ENCODE measurements at places on chromosomes 12 and 14.

DNA sequence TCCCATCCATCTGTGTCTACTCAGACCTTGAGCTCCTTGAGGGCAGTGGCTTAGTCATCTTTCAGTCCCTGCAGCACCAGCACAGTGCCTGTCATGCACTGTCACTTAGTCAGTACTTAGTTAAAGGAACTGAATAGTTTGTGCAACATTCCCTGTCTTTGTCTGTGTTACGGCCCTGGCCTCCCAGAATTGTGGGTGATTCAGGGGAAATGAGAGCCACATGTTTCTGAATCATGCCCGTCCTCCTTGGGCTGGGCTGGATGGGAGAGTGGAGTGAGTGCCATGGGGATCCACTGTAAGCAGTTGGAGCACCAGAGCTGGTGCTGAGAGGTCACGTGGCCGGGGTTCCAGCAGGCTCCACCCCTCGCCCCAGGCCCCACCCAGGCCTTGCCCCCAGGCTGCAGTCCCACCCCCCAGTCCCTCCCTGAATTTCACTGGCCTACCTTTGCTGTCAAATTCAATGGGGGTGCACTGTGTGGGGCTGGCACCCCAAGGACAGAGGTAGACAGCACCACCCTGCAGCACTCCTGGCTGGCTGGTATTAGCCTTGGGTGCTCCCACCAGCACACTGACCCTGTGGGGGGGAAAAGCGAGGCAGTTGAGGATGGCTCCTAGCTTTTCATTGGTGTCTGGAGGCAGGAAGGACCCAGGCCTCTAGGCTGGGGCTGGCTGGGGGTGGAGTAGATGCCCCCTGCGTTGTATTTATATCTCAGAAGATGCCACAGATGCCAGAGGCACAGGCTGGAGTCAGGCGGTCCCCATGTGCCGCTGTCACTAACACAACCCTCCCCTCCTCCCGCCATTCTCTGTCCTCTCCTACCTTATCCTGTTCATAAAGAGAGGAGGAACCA, 7.5 kb downstream of the ITGA5 start:
- DNase-seq, result peak; percentile 89

DNA sequence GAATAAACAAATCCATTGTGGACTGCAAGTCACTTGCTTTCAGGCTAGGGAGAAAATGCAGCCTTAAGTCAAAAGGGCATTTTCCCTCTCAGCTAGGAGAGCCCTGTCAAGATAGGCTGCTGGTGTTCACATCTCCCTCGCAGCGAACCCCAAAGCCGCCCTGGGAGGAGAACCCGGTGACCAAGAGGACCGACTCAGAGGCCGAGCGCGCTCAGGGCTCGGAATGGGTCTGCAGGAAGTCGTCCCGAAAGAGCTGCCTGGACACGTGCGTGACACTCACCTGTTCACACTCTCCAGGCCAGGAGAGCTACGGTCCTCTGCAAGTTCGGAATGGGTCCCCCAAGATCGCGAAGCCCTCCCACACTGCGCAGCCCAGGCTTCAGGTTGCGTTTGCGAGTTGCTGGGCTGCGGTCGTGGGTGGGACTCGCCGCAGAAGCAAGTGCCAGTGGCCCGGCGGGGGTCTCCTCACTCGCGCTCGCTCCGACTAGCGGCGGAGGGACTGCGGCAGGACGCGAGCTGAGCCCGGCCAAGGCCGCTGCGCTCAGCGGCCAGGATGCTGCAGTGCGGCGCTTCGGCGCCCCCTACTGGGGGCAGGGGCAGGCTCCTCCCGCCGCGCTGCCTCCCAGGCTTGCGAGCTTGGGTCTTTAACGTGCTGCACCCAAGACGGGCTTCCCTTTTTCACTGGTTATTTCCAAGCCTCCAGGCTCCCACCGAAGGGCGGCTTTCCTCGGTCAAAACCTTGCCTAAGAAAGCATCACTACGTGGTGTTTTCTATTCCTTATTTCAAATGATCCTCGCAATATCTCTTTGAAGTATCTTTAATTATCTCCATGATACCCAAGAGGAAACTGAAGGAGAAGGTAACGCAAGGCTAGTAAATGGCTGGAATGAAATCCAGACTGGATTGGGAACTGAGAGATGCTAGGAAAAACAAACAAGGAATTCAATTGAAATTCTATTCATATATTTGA, at the start of gene RERG:
RERG (minus strand) TSS at position 503 of the 971 bp plus-strand sequence. CDS start 3,928 bp downstream, outside the sequence.
- DNase-seq, result peak; percentile 57

DNA sequence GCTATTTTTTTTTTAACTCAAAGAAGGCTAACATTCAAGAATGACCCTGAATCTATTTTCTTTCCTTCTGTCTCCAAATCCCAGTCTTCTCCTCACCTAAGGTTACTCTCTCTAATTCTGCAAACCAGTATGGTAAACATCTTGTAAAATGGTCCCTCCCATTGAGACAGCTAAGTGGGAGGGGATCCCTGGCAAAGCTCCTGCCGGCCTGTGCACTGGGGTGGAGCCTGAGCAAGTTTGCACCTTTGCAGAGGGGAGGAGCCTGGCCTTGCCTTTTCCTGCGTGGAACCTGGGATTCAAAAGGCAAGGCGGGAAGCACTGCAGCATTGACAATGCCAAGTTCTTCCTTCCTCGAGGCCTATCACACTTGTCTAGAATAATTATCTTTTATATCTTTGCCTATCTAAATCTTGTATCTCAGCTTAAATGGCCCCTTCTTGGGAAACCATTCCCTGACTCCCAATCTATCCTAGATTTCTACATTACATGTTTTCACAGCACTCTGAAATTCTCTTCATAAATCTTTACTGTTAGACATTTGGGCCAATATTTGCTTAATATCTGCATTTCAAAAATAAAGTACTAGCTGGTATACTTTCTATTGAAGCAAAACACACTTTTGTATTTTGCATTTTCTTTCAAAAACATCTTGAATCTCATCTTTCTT, 83.0 kb downstream of the EPS8 start:
- DNase-seq, result no peak

GRCh38 chr14:93056840-93057585, 58.7 kb downstream of the ITPK1 start:
- no peak for DNase-seq

DNA sequence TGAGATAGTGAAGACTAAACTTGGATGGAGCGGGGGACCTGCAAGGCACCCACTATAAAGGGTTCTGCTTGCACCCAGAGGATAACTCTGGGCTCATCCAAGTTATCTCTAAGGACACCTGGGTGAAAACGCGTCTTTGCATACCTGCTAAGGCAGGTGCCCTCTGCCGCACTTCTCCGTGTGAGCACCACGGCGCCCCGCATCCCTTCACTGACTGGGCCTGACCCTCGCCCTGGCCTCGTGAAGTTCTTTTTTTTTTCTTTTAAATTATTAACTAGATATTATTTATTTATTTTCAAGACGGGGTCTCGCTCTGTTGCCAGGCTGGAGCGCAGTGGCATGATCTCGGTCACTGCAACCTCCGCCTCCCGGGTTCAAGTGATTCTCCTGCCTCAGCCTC, 20.0 kb upstream of the APOF start:
- DNase-seq, result no peak

- DNase-seq, result no peak
Measured at GRCh38 chr14:103891667-103892215, 36.5 kb upstream of the TDRD9 start.

DNA sequence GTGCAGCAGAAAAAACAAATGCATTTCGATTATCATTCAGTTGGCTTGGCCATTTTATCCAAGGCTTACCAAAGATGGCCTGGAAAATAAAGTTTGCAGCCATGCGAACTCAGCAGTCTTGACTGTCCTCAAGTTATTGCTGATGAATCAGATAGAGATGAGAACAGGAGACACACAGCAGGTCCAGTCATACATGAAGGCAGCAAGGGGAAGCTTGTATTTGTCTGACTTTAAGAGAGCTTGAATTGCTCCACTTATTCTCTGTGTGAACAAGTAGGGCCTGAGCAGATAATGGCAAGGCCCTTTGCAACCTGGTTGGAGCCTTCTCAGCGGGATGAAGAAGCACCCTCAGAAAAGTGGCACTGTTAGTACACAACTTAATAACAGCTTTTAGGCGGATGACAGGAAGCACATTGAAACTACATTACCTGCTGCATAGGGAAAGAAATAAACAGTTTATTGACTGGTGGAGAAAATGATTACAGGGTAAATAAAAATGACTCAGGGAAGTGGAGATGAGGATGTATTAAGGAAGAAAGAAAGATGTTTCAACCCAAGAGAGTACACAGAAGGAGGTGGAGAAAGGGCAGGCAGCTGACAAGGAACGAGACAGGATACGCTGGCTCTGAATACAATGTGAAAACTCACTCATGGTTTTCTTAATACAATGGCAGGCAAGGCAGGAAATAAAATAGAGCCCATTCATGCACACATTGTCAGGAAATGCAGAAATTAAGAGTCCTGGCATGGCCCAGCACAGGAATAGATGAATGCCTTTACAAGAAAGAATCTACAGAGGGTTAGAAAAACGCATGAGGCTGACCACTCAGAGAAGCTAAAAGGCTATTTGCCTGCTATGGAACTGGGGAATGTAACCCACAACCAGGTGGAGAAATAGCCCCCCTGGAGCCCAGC, 128.4 kb downstream of the GALC start:
- DNase-seq, result no peak

GRCh38 chr14:80269353-80269925, 58.1 kb upstream of the DIO2 start:
- peak; percentile 0 for DNase-seq

- DNase-seq, result peak; percentile 86
Measured at GRCh38 chr14:60648934-60649874, at the start of gene SIX1. Gene SIX1 (minus strand): TSS chr14:60649477. CDS start chr14:60649189, 288 bp downstream.

DNA sequence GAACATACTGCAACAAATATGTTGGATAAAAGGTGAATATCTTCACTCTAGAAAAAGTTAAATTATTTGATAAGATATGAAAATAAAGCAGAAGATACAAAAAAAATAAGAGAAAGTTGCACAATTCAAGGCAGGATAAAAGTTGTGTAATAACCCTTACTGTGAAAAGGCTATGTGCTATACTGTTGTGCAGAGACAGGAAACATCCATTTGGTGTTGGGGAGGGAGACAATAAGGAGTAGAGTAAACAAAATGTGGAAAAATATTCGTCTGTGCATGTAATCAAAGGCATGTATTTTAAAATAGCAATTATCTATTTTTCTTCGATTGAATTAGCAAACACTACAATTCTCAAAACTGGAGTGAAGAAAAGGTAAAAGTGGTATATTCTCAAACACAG, 34.8 kb downstream of the PTHLH start:
- no peak for DNase-seq

DNA sequence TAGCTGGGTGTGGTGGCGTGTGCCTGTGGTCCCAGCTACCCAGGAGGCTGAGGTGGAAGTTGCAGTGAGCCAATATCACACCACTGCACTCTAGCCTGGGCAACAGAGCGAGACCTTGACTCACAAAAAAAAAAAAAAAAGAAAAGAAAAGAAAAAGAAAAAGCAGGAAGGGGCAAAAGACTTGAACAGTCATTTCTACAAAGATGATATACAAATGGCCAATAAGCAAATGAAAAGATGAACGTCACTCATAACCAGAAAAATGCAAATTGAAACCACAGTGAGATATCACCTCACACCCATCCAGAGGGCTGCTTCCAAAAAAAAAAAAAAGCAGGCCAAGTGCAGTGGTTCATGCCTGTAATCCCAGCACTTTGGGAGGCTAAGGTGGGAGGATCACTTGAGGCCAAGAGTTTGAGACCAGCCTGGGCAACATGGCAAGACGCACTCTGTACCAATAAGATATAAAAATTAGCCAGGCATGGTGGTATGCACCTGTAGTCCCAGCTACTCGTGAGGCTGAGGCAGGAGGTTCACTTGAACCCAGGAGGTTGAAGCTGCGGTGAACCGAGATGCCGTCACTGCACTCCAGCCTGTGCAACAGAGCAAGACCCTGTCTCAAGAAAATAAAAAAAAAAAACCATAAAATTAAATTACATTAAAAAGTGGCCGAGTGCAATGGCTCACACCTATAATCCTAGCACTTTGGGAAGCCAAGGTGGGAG, 20.5 kb downstream of the UBC start:
- DNase-seq, result no peak

- DNase-seq, result no peak
Measured at GRCh38 chr14:99784508-99784907, 8.7 kb upstream of the EML1 start.

DNA sequence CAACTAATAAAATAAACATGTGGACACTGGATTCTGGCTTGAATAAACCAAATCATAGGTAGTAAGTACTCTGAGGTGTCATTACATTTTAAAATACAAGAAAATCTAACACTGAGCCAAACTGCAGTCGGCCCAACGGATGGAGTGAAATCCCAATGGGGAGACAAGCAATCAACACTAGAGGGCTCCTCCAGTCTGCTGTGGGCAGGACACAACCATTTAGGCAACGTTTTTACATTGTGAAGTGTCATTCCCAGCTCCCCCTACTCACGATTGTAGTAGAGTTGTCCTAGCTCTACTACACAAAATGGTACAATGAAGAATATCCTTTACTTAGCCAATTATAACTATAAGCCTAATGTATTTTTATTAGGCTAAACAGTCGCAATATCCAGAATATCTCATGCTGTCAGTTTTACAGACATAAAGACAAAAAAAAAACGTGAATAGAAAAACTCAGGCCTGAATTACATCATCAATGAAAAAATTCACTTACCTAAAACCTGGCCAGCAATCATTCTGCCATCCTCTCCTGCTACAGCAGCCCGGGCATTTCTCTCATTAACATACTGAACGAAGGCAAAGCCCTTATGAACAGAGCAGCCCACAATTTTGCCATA, 35.7 kb downstream of the HNRNPC start:
- DNase-seq, result no peak

DNA sequence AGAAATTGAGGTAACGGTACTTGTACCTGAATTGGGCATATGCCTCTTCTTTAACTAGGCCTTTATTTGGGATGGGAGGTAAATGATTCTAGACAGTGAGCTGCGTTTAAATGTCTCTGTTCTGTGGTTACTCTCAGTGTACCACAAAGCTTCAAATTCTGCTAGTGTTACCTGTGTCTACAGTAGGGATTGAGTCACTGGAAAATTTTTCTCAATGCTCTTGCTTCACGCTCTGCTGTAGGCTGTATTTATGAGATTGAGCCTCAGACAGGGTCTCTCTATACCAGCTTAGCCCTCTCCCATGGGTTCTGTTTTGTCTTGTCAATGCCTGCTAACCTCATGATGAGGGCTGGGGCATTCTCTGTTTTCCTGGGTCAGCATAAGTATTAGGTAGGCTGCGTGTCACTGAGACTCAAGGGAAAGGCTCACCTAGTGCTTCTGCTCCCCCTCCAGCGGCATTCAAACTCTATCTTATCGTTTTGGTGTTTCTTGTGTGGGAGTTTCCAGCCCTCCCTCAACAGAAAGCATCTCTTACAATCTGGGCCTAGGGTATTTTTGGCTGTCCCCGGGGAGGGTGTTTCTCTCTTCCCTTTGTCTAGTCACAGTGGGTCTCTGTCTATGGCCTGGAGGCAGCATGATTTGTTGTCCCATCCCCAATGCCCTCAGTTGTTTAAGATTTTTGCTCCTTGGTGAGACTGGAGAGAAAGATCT, 285.8 kb downstream of the ADGRD1 start:
- no peak for DNase-seq

DNA sequence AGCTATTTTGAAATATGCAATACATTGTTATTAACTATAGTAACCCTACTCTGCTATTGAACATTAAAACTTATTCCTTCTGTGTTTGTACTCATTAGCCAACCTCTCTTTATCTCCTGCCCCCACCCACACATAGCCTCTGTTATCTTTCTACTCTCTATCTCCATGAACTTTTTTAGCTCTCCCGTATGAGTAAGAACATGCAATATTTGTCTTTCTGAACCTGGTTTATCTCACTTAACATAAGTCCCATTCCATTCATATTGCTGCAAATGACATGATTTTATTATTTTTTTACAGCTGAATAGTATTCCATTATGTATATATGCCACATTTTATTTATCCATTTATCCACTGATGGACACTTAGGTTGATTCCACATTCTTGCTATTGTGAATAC, 79.0 kb upstream of the AMIGO2 start:
- DNase-seq, result no peak

GRCh38 chr12:116958402-116959197, 47.9 kb downstream of the FBXW8 start:
- no peak for DNase-seq

All from brain microvascular endothelial cell (primary cell).